Psoas muscle (tissue), 8 donors: ENCODE measurements at places on chromosomes 5 and 9. TPM values are rescaled to one million over a fixed set of nuclear protein-coding genes. Genes with fewer than 3 reads are reported as not detected.

GRCh38 chr9:68821911-68822310 lies 116.9 kb downstream of the PIP5K1B start:
- DNase-seq, result no peak

GRCh38 chr5:2895876-2896275 lies 144.4 kb upstream of the IRX2 start:
- DNase-seq, result no peak

TAF9 gene
- 50.6 TPM for total RNA-seq

DNA sequence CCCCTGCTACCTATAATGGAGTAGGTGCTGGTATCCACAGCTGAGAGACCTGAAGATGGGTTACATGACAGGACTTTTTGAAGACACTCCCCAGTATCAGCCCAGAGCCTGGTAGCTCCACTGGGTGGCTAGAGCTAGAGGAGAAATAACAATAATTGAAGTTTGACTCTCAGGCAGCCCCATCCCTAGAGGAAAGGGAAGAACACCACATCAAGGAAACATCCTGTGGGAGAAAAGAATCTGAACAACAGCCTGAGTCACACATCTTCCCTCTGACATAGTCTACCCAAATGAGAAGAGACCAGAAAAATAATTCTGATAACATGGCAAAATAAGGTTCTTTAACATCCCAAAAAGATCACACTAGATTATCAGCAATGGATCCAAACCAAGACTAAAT lies 432.1 kb downstream of the CDH18 start:
- DNase-seq, result no peak

GRCh38 chr9:127049044-127049443 lies 73.4 kb downstream of the ANGPTL2 start:
- DNase-seq, result no peak

INSL6 gene
- total RNA-seq, result not detected
